ENCODE measurements at places on chromosomes 5 and 9.
A peak's percentile ranks its signal among the peaks of the same experiment; 100 is the strongest.

GRCh38 chr9:14350754-14351153 lies 36.8 kb upstream of the NFIB start:
- peak; percentile 18 for DNase-seq

- no peak for DNase-seq
Observed at GRCh38 chr9:94996641-94997040, 270.1 kb downstream of the AOPEP start.

DNA sequence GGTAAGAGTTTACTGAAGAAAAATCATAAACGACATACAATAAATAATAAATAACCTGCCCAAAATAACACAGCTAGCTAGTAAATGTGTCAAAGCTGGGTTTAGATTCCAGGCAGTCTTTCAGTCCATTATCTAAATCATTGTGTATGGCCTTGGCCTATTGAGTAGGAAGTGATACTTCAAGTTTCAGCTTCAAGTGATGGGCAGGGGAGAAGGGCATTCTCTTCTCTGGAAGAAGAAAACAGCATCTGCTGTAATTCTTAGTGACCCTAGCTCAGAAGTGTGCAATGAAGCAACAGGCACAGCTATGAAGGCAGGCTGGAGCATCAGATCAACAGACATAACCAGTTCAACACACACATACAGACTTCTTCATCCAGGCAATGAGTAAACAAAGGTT lies 42.5 kb downstream of the FNIP1 start:
- DNase-seq: no peak

DNA sequence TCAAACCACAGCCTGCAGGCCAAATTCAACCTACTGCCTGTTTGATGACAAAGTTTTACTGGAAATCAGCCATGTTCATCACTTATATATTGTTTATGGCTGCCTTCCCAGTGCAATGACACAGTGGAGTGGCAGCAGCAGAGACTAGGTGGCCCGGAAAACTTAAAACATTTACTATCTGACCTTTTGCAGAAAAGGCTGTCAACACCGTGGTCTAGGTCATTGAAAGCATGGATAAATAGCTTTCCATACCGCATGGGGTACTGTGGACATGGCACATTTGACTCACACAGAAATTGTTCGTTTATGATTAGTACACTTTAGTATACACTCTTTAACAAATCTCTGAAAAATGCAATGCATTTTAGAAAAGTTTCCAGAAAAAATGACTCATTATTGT lies 298.3 kb upstream of the EFNA5 start:
- DNase-seq: no peak

DNA sequence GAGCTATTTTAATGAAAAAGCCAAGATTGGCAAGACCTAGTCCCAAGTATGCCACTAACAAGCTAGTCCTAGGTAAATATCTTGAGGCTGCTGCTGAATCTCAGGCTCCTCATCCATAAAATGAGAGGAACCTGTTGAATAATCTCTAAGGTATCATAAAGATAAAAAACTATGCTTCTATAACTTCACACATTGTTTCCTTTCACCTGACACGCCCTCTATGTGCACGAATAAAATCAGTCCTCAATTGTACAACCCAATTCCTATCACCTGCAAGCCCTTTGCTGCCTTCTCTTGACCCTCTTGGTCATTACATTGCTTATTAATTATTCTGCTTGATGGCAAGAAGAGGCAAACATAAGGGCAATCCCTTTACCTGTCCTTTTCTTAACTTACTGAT lies 69.9 kb downstream of the TRPM6 start:
- DNase-seq: no peak

DNA sequence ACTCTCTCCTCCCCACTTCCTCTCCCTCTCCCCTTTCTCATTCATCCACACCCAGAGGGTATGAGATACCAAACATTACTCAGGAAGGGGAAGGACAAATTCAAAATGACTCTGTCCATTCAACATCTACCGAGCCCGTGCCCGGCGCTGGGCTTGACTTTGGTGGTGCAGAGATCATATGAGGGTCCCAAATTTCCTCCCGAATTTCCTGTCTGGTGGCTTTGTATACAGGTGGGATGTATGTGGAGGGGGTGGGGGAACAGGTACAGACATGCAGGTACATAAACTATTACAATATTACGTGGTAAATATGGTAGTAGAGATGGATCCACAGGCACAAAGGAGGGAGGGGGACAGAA lies 21.8 kb upstream of the GABRP start:
- no peak for DNase-seq

Data from ELF-1 (cell line).